ENCODE measurements at places on chromosomes 1 and 21.

DNA sequence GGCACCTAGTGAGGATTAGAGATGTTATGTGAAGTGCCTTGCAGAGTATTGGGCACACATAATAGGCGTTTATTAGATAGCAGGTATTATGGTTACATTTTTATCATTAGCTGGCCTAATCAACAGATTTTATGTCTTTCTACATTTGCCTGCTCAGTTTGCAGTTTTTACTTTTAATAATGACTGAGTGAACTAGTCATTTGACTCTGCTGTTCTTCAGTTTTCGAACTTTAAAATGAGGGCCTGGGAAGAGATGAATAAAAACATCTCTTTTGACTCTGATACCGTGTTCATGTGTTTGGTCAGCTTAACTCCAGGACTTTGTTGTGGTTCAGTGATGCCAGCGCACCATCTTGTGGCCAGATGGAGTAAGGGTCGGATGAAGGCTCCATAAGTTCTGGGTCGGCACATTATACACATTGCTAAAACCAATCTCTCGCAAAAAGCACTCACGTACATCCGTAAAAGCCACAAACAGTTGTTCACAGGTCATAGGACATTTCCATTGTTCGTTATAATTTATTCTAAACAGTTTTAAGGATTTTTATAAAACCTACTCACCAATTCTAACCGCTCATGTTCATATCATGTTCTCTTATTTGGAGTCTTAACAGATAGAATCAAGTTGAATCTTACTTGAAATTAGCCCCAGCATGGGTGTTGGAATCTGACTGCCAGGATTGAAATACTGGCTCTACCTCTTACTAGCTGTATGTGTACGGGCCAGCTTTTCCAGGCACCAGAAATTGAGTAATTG lies 78.4 kb upstream of the GPR88 start:
- DNase-seq, result peak; percentile 78

- peak; percentile 49 for DNase-seq
Measured at GRCh38 chr1:210292231-210292871, 36.4 kb upstream of the HHAT start.

GRCh38 chr1:46556822-46557221 lies 5.4 kb upstream of the KNCN start:
- DNase-seq, result no peak

DNA sequence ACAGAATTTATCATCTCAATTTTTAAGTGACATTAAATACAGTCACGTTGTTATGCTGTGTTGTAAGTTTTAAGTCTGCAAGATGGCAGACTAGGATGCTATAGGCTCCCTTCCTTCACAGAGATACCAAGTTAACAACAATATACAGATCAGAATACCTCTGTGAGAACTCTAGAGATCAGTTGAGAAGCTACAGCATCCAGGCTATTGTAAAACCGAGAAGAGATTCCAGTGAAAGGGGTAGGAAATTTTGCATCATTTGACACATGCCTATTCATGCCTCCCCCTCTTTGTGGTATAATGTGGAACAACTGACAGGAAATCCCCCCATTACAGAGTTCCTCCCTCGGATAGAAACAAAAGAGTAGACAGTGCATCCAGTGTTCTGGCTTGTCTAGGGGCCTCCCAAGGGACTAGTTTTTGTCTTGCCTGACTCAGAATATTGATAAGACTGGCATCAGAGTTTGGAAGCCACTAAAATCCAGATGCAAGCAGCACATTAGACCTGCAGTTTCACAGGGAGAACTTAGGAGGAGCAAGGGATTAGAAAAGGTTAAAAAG lies 80.6 kb downstream of the LBR start:
- no peak for DNase-seq

GRCh38 chr1:107551456-107551855 lies 410.6 kb downstream of the NTNG1 start:
- DNase-seq, result no peak

GRCh38 chr1:23434260-23434775 lies 9.8 kb upstream of the TCEA3 start:
- no peak for DNase-seq

DNA sequence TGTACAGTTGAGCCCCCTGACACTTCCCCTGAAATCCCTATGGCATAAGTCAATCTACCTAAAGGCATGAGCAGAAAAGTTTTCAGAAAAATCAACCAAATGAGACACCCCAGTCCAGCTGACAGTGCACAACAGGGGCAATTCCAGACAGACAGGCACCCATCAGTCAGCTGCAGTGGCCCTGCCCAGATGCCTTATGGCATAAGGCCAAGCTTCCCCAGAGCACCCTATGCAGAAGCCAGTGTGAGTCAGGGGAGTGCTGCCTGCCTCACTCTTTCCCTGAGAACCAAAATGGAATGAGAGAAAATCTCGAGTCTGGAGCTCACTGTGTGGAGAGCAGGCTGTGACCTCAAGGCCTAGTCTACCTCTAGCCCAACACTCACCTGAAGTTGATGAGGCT lies 38.1 kb downstream of the MRAP start:
- no peak for DNase-seq

DNA sequence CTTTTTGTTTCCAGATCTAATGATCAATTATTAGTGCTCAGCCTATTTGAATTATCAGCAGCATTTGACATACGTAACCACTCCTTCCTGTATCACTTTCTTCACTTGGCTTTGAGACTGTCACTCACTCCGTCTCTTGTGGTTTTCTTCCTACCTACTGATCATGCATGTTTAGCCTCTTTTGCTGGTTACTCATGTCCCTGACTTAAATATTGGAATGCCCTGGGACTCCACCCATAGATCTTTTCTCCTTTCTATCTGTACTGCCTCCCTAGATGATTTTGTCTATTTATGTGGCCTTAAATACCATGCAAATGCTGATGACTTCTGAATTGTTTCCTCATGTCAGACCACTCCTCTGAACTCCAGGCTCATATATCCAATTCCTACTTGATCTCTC lies 57.7 kb upstream of the PDE4B start:
- no peak for DNase-seq

- DNase-seq, result no peak
Measured at GRCh38 chr1:154621875-154622274, 13.9 kb upstream of the ADAR start.

- DNase-seq, result no peak
Measured at GRCh38 chr1:181314959-181315358, 168.4 kb upstream of the CACNA1E start.

DNA sequence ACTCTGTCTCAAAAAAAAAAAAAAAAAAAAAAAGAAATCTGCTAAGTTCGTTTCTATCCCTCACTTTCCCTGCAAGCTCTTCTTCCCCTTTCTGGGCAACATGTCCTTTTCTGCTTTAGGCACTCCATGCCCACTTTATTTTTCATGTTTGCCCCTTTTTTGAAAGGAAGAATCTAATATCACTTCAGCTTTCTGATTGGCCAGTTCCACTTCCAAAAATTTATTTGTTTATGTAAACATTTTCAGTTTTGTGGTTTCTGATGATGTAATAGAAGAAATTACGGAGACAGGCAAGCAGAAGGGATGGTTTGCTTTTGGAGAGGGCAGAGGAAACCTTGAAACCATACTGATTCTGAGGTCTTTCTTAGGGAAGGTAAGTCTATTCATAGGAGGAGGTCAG lies 15.1 kb downstream of the IFNAR1 start:
- no peak for DNase-seq

DNA sequence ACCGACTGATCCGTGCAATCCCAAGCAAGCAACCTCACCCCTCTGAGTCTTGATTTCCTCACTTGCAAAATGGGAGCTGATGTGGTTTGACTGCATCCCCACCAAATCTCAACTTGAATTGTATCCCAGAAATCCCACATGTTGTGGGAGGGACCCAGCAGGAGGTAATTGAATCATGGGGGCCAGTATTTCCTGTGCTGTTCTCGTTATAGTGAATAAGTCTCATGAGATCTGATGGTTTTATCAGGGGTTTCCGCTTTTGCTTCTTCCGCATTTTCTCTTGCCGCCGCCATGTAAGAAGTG lies 58.4 kb downstream of the FHAD1 start:
- no peak for DNase-seq

- DNase-seq, result no peak
Measured at GRCh38 chr1:156460525-156460924, 40.0 kb downstream of the MEF2D start.

DNA sequence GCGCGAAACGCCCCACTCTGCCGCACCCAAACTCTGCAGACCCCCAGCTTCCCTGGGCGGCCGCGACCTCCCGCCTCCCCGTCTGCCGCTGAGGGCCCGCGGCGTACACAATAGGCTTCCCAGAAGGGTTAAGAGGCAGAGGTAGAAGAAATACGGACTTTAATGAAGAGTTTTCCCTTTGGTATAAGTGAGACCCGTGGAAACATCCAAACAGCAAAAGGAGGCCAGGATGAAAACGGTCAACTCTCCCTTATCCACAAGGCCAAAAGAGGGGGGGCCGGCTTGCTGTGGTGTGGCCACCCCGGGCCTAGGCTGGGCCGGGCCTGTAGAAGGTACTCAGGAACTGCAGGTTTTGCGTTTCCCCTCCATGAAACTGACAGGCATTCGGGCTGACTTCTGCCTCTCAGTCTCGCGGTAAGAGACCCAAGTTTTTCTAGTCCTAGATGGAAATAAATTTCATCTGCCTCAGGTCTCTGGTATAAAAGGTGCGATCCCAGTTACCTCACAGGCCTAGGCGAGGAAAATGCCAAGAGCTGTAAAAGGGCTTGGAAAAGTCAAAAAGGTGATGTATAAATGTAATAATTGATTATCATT lies 671 bp upstream of the PYGO2 start:
- no peak for DNase-seq

GRCh38 chr21:26194811-26195251 lies 24.3 kb upstream of the APP start:
- DNase-seq, result no peak

GRCh38 chr1:10639011-10639774 lies 157.3 kb downstream of the CASZ1 start:
- no peak for DNase-seq

DNA sequence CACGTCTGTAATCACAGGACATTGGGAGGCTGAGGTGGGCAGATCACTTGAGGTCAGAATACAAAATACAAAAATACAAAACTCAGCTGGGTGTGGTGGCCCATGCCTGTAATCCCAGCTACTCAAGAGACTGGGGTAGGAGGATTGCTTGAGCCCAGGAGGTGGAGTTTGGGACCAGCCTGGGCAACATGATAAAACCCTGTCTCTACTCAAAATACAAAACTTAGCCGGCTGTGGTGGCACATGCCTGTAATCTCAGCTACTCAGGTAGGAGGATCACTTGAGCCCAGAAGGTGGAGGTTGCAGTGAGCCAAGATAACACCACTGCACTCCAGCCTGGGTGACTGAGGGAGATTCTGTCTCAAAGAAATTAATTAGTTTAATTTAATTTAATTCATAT lies 6.5 kb upstream of the ITLN1 start:
- DNase-seq, result no peak

GRCh38 chr1:161843156-161843555 lies 77.0 kb downstream of the ATF6 start:
- DNase-seq, result no peak

- DNase-seq, result peak; percentile 63
Measured at GRCh38 chr1:39098546-39099250, 72.5 kb downstream of the NDUFS5 start.

DNA sequence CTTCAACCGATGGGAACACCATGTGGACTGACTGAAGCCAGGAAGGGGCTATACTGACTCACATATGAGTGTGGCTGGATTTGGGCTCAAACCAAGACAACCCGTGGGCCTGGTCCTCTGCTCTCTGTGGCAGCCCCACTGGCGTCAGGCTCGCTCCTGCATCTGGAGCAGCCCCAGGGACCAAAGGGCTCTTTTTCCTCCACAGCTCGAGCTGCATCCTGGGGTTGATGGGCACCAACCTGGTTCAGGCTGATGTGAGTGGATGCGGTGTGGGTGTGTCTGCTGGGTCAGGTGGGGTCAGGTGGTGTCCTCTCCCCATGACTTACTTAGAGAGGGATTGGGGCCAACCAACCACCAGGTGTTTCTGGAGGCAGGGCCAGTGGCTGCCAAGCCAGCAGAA lies 303.0 kb upstream of the AJAP1 start:
- DNase-seq, result no peak

- DNase-seq, result no peak
Measured at GRCh38 chr1:39877231-39877778, 6.0 kb downstream of the TRIT1 start.

- no peak for DNase-seq
Measured at GRCh38 chr1:6506210-6507036, 15.0 kb upstream of the PLEKHG5 start.

- DNase-seq, result no peak
Measured at GRCh38 chr1:54415533-54415932, 9.3 kb upstream of the SSBP3 start.

DNA sequence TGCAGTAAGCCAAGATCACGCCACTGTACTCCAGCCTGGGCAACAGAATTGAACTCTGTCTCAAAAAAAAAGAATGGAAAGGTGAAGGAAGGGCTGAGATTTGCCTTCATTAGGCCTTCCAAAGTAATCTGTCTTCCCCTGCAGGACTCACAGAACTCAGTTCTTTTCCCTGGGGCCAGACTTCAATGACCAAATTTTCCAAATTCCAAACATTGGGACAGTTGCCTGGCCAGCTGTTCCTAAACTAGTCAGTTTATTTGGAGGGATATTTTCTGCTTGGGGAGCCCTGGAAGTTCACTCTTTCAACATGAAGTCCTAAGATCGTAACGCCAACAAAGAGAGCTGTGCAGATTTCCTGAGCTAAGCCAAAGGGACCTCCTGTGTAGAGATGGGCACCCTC lies 5.4 kb upstream of the DEDD start:
- DNase-seq, result no peak

GRCh38 chr1:23902321-23903278 lies 10.6 kb downstream of the CNR2 start:
- DNase-seq, result no peak

- no peak for DNase-seq
Measured at GRCh38 chr1:96887501-96887900, 165.9 kb downstream of the PTBP2 start.

DNA sequence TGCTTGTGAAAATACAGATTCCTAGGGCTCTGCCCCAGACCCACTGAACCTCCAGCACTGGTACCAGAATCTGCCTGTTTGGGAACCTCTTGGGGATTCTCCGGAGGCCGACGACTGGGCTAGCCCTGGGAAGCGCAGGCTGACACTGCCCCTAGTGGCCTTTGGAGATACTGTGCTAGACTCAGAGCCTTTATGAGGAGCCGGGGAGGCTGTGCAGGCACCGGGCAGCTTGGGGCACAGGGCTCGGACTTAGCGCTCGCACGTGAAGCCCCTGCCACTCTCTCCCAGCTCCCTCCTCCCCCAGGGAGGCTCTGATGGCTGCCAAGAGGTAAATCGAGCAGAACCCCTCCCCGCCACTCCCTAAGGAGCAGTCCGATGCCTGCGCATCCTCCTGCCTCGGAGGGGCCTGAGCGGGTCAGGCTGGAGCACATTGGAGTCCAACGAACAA lies 144.6 kb upstream of the TNR start:
- no peak for DNase-seq

DNA sequence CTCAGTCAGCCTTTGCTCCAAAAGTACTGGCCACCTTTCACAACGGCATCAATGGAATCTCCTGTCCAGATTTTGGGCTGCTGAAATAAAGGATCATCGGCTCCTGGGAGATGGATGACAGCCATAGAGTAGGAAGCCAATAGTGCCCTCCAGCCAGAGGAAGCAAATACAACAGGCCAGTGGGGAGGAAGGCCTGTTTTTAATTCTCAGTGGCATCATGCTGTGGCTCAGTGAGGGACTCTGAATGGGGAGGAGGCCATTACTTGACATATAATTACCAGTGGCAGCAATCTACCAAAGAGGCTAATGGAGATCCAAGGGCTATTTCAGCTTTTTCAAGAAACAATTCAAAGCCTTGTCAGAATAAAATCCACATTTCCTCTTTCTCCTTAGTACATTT lies 26.7 kb downstream of the COLGALT2 start:
- DNase-seq, result no peak

- no peak for DNase-seq
Measured at GRCh38 chr1:35845766-35846165, 37.2 kb upstream of the AGO1 start.
